Midbrain (tissue), 1 donor: ENCODE measurements at places on chromosomes 5 and 9.
A peak's percentile ranks its signal among the peaks of the same experiment; 100 is the strongest.

DNA sequence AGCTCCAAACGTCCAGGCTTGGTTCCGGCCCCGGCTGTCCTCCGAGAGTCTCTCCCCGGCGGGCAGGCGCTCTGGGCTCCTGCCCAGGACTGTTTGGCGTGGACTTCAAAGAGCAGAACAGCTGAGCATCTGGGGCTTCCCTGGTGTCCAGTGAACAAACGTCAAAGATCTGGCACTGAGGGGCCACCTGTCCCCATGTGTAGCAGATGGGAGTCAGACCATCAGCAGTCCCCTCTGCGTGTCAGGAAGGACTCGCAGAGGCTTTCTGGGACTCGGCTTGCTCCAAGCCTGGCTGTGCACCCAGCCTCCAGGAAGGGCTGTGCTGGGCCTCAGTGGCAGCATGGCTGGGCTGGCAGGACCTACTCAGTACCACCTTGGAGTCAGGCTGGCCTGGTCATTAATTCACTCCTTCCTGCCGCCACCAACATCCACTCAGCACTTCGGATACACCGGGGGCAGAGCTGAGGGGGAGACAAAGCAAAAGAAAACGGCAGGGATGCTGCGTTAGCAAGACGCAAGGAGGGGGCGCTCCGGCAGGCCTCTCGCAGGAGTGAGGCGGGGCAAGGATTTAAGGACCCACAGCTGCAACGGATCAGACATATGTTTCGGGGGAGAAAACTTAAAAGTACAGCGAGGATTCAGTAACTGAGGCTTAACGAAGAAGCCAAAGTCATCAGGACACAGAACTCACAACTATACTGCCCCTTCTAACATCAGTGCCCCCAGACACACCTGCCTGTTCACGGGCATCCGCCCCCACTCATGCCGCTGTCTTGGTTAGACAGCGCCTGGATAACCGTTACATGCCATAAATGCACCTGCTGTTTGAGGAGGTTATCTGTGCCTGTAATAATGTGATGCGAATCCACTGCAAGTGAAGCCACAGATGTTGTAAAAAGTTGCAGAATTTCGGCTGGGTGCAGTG lies 164.5 kb upstream of the PHYKPL start:
- DNase-seq, result no peak

GRCh38 chr9:20611691-20612287 lies 10.5 kb downstream of the MLLT3 start:
- no peak for DNase-seq

DNA sequence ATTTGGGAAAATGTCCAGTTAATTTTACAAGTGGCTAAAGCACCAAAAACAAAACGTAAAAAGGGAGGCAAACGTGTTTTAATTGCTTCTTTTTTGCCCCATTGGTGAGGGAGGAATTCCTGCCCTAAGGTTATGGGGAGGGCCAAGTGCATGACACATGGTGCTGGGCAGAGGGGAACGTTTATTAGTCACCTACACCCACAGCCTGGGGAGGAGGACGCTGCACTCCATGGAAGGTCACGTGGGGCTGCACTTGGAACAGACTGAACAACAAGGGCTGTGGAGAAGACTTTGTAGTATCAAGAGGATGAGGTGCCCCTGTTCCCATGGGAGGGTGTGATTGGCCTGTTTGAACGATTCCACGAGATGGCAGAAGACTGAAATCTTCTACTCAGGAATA lies 13.7 kb upstream of the ADAMTS16 start:
- no peak for DNase-seq

DNA sequence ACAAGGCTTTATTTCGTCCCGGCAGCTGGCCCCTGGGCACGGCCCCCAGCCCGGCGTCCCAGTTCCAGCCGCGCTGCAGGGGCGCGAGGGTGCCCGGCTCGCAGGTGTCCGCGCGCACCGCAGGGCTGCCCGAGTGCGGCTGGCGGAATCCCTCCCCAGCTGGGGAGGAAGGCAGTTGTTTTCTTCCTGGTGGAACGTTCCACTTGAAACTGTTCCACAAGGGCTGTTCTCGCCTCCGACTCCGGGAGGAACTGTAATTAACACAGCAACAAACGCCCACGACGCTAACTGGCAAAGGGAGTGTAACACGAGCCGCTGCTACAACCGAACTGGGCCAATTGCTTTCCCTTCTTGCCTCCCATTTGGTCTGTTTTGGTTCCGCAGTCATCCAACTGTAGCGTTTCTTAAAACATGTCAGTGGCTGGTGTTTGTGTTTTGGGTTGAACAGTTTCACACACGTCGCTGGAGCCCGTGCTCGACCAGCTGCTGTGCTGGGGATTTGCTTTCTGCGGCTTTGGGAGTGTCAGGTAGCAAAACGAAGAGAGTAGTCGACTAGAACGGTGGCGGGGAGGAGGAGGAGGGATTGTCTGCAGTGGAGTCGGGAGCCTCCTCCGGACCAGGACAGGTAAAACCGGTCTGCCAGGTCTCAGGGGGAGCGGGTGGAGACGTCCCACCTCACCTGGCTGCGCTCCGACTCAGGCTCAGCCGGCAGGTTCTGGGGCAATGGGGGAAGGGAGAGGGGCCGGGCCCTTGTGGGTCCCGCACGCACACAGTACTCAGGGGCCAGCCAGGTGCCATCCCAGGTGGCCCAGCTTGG lies 131.6 kb upstream of the NIPBL start:
- peak; percentile 39 for DNase-seq

- no peak for DNase-seq
Observed at GRCh38 chr9:10686943-10687342, 74.1 kb upstream of the PTPRD start.

DNA sequence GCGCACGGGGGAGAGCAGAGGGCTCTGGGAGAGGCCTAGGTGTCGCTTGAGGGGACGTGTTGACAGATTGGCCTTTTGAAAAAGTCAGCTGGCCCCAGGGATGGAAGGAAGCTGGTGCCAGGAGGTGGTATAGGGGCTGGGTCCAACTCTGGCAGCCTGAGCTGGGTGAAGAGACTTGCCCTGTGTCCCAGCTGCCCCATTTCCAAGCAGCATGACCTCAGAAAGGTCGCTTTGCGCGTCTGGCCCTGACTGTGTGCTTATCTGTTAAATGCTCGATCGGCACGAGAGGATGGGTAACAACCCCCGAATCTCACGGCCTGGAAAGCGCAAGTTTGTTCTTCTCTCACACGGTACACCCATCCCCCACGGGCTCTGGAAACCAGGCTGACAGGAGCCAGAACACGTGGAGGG lies 31.2 kb upstream of the LAMC3 start:
- no peak for DNase-seq

DNA sequence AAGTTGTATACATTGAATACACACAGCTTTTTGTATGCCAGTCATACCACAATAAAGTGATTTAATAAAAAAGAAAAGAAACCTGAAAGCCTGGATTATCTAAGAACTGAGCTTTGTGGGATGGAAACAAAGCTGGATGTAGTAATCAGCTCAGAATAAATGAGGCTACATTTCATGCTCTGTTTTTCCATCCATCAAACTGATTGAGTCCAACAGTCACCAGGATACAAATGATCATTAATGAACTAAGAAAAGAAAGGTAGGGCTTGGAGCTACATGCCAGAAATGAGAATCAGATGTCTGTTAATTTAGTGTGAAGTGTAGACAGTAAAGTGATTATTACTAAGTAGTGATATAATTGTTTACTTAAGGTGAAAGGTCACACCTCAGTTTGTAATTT lies 109.8 kb upstream of the TARS1 start:
- DNase-seq, result no peak

GRCh38 chr5:65255294-65255693 lies 226.4 kb downstream of the ADAMTS6 start:
- no peak for DNase-seq

GRCh38 chr9:115050002-115050490 lies 67.9 kb downstream of the TNC start:
- no peak for DNase-seq

DNA sequence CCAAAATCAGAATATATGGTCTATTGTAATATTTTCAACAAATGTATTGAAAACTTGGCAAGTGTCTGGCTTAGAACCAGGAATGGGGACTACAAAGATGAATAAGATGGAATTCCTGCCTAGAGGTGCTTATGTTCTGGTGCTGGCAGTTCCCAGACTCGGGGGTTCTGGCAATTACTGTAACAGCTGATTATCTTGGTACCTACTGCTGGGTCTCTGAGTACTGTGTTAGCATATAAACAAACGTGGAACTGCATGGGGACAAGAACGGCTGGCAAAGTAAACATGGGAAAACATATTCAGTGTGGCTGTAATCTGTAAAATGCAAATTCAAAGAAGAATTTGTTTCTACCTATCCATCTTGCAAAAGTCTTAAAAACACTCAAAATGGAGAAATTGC lies 89.9 kb downstream of the SLC24A2 start:
- DNase-seq, result no peak

GRCh38 chr5:100775533-100775855 lies 127.6 kb downstream of the ST8SIA4 start:
- DNase-seq, result no peak

DNA sequence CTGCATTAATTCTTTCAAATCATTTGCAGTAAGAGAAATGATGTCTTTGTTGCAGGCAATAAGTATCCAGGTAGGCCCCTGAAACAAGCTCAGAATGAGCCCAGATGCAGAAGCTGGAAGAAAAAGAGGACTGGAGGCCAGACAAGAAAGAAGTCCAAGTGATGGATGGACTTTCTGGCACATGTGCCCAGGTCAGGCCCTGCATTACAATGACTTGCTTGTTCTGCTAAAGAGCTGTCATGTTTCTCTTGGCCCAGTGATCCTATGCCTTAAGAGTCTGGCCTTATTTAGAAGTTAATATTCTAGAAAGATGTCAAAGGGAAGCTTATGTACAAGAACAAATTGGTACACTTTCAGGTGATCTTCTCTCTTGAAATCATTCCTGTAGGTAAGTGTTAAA lies 64.8 kb downstream of the DPYSL3 start:
- DNase-seq, result no peak

DNA sequence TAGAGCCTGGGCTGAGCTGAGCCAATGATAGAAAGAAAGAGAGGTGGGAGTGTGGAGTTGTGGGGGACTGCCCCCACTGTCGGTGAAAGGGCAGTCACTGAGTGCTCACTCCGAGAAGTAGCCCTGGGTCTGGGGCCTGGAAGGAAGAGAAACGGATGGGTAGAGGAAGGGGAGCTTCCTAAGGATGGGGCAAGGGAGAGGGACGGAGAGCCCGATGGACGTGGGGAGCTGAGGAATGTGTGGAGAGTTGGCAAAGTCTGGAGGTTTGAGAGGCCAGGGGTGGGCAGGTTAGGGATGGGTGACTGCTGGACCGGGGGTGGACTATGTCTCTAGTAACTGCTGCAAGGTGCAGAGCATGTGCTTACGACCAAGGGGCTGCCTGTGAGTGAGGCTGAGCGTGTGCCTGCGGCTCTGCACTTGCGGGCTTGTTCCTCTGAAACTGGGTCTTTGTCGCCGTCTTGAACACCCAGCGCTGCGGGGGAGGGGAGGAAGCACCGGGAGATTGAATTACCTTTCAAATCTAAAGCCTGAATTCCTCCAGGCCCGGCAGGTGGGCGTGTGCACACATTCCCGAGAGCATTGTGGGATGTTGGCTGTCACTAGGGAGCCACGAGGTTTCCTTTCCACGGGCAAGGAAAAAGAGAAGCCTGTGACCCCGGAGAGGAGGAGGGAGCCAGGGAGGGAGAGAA lies 76.4 kb upstream of the ARAP3 start:
- no peak for DNase-seq

DNA sequence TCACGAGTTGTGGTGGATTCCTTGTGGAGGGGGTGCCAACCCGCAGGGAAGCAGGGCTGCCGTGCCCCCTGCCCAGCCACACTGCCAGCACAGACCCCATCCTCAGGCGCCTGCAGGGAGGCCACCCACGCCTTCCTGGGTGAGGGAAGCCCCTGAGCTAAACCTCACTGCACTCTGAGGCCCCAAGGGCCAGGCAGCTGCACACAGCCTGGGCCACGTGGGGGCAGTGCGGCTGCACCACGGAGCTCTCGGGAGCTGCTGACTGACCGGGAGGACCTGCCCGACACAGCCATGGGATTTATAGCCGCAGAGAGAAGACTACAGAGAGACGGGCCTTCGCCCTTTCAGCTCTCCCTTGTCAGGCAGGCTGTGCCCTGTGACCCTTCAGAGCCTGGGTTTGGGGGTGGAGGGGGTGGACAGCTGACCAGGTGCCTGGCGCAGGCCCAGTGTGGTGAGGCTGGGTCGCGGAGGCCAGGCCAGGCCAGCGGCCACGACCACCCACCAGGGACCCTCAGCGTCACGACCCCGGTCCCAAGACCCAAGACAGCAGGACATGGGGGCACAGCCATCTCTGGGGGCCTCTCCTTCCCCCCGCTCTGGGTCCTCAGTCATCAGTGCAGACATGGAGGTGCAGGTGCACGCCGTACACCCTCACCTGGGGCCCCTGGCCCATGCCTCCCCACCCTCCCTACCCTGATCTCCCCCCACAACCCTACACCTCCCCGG lies 4.3 kb upstream of the AHRR start:
- peak; percentile 36 for DNase-seq

- no peak for DNase-seq
Observed at GRCh38 chr9:38336341-38336740, 56.2 kb upstream of the ALDH1B1 start.

- no peak for DNase-seq
Observed at GRCh38 chr5:160347448-160347847, 23.0 kb downstream of the C1QTNF2 start.

DNA sequence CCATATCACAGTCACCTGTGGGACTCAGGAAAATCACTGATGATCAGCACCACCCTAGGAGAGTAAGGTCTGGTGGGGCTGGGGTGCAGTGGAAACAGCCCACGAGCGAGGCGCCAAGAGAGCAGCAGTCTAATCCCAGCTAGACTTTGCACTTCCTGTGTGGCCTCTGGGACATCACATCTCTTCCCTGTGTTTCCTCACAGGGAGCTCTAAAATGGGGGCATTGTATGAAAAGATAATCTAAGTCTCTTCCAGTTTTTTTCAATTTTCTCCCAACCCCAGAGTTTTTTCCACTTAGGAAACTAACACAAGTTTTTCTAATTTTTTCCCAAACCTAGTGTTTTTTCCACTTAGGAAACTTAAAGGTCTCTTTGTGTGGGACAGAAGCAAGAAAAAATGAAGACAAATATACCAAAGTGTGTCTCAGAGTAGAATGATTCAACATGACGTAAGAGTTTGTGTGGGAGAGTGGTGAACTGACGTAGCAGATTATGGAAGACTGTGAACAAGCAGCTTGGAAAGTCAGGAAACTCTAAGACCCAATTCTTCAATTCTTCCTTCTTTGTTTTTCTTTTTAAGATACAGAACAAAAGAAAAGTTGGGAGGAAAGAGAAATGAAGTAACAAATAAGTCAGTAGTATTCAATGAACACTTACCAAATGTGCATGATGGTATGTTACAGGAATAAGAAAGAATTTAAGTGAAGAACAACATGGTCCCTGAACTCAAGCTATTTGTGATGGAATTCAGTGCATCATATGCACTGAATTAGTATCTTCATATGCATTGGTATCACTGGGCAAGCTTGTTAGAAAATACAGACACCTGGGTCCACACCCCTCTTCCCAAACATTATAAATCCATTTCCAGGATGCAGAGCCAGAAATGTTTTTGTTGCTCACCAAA lies 51.3 kb downstream of the LHFPL2 start:
- DNase-seq, result no peak

- no peak for DNase-seq
Observed at GRCh38 chr5:154829589-154830218, 20.7 kb downstream of the FAXDC2 start.

- DNase-seq, result no peak
Observed at GRCh38 chr9:5278486-5278885, 26.0 kb downstream of the RLN2 start.
